ENCODE measurements at places on chromosomes 16 and 17.
A peak's percentile ranks its signal among the peaks of the same experiment; 100 is the strongest.

GRCh38 chr17:39782980-39783379 is 45.2 kb downstream of the GRB7 start:
- DNase-seq = no peak

DNA sequence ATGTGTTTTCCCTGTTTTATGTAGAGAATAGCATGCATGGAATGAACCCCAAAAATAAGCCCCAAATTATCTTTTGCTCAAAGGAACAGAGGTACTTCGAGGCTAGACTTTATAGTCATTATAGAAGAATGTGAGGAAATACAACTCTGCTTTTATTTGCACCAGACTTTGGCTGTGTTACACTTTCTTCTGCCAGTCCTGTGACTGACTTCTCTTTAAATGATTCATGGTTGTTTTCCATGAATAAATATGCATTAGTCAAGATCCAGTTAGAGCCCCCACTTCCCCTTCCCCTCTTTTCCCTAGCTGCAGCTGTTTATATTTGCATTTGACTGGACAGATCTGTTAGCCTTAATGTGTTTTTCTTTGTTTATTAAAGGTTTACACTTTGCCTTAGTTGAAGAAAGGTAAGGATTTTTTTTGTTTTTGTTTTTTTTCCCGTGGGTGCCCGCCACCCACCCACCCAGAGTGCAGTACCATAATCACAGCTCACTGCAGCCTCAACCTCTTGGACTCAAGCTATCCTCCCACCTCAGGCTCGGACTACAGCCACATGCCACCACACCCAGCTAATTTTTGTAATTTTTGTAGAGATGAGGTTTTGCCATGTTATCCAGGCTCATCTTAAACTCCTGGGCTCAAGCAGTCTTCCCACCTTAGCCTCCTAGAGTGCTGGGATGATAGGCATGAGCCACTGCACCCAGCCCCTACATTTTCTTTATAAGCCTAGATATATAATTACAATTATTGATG is 152.6 kb downstream of the CYB561 start:
- DNase-seq = no peak

GRCh38 chr16:51569203-51569931 is 418.3 kb upstream of the SALL1 start:
- no peak for DNase-seq

DNA sequence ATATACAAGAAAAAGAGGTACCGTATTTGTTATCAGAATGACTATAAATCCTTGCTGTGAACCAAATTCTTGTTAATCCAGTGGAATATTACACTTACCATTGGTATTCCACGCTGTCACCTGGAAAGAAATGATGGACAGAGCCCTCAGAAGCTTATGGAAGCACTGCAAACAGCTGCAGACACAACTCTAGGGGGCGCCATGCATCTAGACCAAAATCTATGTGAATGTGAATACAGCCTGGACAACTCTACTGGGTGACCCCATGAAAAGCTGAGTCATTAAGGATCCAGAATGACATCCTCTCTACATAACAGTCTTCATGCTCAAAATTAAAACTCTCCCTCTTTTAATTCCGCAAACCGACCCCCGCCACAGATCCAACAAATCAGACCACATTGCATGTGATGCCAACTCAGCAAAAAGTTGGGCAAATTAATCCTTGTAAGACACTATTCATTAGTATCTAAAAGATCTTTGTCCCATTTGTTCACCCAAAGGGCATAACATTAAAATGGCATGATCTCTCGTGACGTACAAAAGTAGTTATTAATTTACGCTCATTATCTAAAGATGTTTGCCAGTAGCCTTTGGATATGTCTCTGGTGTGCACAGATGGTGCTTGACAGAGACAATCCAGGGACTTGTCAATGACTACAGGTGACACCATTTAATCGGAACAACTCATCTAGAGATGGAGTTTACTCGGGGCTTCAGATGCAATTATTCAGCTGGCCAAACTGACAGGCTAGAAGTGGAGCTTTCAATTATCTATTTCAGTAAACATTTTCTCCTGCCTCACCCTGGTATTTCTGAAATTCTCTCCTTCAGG is 552.7 kb upstream of the PSMD7 start:
- DNase-seq = no peak

DNA sequence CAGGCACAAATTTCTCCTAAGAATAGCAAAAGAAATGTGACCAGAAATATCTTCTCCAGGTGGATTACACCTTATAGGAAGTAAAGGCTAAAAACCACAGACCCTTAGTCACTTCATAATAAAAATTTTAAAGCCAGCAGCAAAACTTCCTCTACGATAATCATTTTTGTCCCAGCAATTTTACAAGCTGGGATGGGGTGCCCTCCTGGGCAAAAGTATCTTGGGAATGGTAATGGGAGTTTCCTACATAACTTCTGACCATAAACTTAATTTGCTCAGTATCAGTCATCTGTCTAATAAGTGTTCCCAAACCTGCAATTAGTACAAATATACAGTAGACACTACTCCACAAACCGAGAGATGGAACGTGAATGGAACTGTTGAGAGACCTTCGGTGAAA is 3.0 kb downstream of the PHF12 start:
- DNase-seq = no peak

DNA sequence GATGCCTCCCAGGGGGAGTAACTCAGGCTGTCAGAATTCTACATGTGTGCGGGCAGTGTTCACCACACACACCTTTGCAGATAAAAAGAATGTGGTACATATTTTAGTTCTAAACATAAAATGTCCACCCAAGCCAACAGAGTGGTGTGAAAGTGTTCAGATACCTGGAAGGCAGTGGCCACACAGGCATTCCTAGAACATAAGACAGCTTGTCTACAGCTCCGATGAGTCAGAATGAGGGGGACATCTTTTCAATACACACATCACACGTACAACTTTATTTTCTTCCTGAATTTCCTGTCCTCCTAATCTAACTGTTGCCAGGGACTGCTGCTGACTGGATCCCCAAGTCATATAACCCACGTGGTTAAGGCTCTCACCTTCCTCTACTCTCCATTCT is 142.3 kb downstream of the ZFHX3 start:
- DNase-seq = no peak

DNA sequence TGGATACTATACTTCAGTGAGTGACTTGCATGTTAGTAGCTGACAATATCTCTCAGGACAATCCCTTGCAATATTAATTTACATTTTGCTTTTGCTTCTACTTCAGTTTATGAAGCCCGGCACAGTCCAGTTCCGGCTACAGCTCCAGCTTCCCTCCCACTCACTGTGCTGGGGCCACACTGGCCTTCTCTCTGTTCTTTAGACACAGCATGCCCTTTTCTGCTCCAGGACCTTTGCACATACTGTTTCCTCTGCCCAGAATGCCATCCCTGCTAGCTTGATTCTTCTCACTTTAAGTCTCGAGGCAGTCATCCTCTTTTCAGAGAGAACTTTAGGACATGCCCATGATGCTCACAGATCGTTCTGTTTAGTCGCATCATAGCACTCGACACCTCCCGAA is 25.5 kb upstream of the LRRC75A start:
- DNase-seq = no peak

- no peak for DNase-seq
Observed at GRCh38 chr17:76579281-76579680, 6.4 kb downstream of the ST6GALNAC2 start.

DNA sequence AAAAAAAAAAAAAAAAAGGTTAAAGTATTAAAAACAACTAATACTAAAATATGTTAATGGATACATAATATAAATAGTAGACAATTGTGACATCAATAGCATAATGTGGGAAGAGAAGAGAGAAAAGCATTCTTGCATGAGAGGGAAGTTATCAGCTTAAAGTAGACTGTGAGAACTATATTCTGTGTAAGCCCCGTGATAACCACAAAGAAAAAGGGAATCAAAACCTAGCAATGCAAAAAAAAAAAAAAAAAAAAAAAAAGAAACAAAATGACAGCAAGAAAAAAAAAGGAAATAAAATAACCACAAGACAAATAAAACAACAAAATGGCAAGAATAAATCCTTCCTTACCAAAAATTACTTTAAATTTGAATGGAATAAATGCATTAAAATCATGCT is 39.8 kb upstream of the MYLK3 start:
- no peak for DNase-seq

DNA sequence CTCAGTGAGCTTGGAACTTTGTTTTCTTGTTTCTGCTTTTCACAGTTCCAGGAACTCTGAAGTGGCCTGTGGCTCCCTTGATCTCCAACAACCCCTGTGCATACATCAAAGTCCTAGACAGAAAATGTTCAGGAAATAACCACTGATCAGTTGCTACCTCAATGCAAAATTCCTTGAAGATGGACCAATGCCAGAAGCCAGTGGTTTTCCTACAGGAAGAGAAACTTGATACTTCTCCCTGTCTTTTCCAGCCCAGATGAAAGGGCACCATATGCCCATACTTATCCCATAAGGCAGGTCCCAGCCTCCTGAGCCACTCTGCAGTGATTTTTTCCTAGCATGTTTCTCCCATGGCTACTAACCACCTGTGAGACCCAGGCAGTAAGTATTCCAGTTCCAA is 12.3 kb upstream of the CDRT4 start:
- DNase-seq = no peak

DNA sequence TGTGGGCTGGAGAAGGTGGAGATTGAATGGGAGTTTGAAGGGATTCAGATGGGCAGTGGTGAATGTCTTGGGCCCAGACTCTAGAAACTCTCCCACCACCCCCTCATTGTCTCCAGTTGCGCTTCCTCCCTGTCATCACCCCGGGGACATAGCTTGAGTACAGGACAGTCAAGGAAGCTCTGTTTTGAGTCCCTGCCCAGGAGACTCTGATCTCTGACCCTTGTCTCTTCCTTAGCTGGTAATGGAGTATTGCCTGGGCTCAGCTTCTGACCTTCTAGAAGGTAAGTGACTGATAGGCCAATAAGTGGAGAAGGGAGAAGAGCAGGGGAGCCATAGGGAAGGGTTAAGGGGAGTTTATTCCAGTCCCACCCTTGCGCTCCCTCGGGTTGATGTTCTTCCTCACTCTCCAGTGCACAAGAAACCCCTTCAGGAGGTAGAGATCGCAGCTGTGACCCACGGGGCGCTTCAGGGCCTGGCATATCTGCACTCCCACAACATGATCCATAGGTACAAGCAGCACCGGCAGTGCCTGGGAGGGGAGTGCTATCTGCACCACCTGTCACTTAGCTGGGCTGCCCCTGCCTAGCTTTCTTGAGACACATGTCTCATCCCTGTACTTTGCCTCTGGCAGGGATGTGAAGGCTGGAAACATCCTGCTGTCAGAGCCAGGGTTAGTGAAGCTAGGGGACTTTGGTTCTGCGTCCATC is 5.0 kb downstream of the TAOK2 start:
- no peak for DNase-seq

- no peak for DNase-seq
Observed at GRCh38 chr17:72118335-72119076, 2.3 kb upstream of the SOX9 start.

DNA sequence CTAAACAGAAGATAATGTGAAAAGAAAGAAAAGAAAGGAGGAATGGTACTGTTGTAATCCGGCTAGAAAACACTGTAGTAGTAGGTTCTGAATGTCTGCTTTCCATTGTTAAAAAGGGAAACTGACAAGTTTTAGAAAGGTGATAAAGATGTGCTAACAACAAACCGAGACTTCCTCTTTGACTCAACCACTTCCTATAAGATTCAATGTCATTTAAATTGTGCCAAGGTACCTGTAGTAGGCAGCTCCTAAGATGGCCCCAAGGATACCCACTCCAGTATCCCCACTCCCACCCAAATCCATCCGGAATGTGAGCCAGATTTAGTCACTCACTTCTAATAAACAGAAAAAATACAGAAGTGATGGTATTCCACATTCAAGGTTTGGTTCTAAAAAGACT is 31.2 kb downstream of the XYLT1 start:
- no peak for DNase-seq

- DNase-seq = no peak
Observed at GRCh38 chr17:12959441-12959840, 58.4 kb downstream of the ELAC2 start.

- DNase-seq = peak; percentile 41
Observed at GRCh38 chr17:14926526-14927122, 338.5 kb downstream of the PMP22 start.

- DNase-seq = no peak
Observed at GRCh38 chr17:36133602-36134236, 30.1 kb downstream of the CCL4 start.

DNA sequence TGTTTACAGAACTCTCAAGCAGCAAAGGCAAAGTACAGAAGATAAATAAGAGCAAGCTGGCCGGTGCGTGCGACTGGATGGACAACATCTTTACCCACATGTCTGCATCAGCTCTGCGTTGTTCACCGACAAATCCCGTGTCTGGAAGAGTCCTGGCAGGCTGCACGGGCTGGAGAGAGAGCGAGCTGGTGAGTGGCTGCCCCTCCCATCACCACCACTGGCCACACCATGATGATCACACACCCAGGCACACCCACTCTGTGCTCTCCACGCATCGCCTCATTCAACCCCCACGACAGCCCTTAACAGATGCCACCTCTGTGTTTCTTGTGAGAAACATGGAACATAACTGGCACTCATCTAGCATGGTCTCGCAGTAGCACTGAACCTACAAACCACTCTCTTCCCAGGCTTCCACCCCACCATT is 59.2 kb downstream of the ANKRD11 start:
- DNase-seq = no peak

DNA sequence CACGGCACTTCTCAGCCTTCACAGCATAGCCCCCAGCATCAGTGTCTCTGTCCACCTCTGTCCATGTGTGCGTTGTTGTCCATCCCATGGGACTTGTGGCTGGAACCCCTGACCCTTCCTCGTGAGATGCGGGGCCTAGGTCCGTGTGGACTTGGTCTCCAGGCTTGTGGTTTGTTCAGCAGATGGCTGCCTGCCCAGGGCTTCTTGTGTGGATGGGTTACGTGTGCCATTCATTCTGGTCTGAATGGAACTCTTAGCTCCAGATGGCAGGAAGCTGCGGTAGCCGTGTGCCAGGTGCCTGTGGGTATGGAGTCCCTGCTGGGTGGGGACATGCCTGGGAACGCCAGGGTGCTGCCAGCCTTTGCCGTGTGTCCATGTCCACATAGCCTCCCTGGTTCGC is 31.7 kb upstream of the NUDT16L1 start:
- DNase-seq = no peak

DNA sequence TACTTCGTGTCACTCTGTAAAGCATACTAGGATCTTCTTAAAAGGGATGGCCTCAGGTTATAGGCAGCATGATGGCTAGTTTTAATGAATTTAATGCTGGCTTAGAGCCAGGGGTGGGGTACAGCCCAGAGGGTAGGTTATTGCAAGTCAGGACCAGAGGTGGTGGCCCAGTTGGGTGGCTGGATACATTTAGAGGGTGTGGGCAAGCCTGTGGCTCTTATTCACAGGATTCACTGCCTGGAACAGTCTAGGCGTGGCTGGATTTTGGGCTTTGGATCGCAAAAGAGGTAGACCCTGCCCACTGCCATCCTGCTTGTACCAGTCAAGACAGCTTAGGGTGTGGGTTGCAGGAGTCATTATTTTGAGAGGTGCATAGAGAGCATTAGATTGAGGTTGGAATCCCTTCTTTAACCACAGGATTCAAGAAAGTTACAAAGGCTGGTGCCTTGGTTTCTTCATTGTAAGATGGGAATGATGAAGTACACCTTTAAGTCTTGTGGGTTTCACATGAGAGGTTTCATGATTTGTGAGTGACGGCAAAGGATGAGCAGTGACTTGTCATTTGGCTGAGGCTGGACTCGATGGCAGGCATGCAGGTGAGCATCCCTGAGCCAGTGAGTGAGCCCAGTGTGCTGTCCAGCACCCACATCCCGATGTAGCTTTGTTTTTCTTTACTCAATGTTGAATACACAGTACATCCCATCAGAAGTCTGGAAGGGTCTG is 85.2 kb downstream of the KSR1 start:
- DNase-seq = no peak

Measured in activated CD4-positive, alpha-beta T cell treated with anti-CD3 and anti-CD28 coated beads, Interleukin-2, amount 50 U/mL, for 1 hour (primary cell).